ENCODE measurements at places on chromosomes 5 and 9.

DNA sequence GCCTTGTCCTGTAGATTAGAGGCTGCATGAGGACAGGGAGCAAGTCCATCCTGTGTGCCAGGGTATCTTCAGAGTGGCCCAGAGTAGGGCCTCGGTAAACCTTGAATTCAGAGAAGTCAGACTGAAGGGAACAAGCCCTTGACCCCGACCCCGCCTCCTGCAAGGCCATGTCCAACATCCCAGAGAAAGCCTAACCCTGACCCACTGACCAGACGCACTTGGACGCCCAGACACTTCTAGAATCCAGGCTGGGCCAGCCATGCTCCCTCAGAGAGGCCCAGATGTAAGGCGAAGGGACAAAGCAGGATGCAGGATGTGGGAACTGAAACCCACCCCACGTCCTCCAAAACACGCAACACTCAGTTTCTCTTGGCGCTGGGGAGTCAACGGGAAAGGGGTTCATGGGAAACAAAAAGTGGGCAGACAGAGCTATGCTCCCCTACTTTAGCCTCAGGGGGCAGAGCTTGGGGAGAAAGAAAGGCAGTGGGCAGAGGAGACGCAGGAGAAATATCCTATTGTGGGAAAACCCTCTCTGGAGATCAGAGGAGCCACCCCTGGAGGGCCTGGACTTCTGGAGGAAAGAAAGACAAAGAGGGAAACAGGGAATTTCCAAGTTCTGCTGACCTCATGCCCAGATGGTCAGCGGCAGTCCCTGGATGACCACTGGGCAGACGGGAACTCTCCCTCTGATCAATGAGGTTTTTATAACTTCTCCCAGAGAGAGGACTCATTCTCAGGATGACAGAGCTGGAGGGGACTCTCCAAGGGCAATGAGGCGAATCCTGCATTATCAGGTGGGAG lies 13.0 kb downstream of the TNIP1 start:
- DNase-seq = no peak

- no peak for DNase-seq
These were observed 27.8 kb downstream of the MAT2B start for GRCh38 chr5:163533223-163533622.

- DNase-seq = no peak
These were observed 668.4 kb upstream of the CCNG1 start for GRCh38 chr5:162769019-162769418.

DNA sequence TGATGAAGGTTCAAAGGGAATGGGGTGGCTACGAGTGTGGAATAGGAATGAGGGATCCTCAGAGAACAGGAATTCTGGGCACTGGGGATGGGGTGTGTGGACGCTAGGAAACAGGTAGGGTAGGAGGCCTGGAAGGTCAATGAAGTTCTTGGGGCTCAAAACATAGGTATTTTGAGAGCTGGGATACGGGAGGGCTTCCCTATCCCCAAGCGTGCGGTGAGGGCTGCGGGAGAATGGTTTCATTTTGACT lies 718 bp downstream of the QSOX2 start:
- DNase-seq = no peak

GRCh38 chr5:158388021-158388420 lies 529.1 kb upstream of the CLINT1 start:
- no peak for DNase-seq

- no peak for DNase-seq
These were observed 70.5 kb downstream of the FOCAD start for GRCh38 chr9:20754556-20754955.

DNA sequence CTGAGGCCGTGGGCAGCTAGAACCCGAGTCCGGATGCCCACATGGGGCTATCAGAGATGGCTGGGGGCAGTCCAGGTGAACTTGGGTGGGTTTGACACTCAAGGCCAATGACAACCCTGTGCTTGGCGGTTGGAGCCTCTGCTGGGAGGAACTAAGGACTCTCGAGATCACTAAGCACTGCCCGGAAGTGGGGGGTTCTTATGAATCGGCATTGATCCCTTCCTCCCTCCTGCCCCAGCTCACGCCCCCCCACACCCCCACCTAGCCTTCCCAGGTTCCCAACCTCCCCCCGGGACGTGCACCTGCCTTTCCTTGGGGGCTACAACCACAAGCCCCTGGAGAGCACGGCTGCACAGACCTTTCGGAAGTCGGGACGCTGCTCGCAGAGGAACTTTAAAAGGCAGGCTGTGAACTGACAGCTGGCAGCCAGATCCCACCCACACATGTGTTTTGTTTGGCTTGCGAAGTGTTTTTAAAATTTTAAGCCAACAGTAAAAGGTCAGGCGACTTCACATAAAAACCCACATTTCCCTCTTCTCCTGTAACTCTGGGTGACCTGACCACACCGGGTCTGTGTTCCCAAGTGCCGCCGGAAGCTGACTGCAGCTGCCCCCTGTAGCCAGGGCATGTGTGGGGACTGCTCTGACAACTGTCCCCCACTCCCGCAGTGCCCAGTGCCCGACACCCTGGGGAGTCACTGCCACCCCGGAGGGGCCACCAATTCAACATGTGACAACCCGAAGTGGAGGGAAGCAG lies 5.1 kb upstream of the RALGDS start:
- DNase-seq = no peak

- DNase-seq = no peak
These were observed 17.1 kb upstream of the IL6ST start for GRCh38 chr5:56011835-56012234.

DNA sequence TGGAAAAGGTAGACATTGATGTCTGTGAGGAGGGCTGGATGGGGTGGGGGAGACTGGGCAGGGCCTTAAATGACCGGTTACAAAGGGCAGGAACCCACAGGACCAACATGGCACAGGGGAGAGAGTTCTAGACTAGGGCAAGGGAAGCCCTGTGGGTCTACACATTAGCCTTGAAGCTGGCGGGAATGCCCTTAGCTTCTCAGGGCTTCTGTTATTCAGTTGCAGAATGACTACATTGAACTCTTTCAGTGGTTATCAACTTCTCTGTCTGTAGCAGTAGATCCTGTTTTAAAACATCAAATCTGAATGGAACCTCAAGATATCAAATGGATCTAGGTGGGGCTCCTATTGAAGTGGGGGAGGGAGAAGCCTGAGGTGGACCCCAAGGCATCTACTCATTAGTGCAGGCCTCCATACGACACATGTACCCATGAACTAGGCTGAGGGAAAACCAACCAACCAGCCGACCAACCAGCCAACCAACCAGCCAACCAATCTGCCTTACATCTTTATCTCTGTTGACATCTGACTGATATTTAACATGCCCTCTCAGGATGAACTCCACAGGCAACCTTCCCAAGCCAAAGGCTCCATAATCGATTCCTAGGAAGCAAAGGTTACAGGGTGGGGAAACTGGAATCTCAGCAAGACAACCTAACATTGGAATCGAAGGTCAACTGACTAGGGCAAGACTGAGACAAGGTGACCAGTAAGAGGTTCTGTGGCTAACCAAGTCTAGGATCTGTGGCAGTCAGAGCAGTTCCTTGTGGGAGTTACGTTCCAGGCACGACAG lies 48.3 kb downstream of the DAP start:
- DNase-seq = no peak

GRCh38 chr5:22432905-22433304 lies 420.2 kb downstream of the CDH12 start:
- no peak for DNase-seq

Data from nucleus accumbens (tissue), 56 donors.